ENCODE measurements at places on chromosomes 12 and 14.

DNA sequence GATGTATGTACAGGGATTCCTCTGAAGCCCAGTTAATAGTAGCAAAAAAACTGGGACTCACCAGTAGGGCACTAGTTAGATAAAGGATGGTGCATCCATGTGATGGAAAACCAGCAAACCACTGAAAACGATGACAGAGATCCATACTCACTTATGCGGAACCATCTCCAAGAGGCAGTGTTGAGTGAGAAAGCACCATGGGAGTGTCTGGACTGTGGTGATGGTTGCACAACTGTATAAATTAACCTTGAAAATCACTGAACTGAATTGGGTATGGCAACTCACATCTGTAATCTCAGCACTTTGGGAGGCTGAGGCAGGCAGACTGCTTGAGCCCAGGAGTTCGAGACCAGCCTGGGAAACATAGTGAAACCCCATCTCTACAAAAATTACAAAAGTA is 53.6 kb upstream of the ZFP36L1 start:
- DNase-seq: no peak

GRCh38 chr12:132238488-132238854 is 90.9 kb downstream of the GALNT9 start:
- DNase-seq: no peak

- no peak for DNase-seq
Measured at GRCh38 chr12:59600171-59600570, 4.3 kb downstream of the SLC16A7 start.

GRCh38 chr12:22313286-22313962 is 21.1 kb downstream of the ST8SIA1 start:
- peak; percentile 17 for DNase-seq

DNA sequence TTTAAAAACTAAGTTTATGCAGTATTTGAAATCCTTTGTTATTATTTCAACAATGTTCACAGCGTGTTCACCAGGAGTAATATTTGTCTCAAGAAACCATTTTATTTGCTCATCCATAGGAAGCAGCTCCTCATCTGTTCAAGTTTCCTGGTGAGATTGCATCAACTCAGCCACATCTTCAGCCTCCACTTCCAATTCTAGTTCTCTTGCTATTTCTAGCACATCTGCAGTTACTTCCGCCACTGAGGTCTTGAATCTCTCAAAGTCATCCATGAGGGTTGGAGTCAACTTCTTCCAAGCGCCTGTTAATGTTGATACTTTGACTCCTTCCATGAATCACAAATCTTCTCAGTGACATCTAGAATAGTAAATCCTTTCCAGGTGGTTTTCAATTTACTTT is 18.0 kb downstream of the CLEC9A start:
- no peak for DNase-seq

DNA sequence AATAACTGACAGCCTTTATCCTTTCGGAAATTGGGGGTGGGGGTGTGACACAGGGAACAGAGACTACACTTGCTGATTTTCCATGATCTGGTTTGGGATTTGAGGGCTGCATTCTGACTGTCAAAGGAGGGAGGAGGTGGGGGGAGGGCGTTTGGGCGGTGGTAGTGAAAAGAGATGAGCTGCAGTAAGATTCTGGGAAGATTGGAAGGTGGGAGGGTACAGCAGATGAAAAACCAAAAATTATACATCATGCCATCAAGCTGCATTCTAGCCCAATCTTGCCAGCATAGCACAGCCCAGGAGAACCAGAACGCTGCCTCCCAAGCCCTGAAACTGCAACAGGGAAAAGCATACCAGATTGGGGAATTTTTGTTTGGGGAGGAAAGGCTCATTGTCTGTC is 2.4 kb downstream of the RND1 start:
- no peak for DNase-seq

DNA sequence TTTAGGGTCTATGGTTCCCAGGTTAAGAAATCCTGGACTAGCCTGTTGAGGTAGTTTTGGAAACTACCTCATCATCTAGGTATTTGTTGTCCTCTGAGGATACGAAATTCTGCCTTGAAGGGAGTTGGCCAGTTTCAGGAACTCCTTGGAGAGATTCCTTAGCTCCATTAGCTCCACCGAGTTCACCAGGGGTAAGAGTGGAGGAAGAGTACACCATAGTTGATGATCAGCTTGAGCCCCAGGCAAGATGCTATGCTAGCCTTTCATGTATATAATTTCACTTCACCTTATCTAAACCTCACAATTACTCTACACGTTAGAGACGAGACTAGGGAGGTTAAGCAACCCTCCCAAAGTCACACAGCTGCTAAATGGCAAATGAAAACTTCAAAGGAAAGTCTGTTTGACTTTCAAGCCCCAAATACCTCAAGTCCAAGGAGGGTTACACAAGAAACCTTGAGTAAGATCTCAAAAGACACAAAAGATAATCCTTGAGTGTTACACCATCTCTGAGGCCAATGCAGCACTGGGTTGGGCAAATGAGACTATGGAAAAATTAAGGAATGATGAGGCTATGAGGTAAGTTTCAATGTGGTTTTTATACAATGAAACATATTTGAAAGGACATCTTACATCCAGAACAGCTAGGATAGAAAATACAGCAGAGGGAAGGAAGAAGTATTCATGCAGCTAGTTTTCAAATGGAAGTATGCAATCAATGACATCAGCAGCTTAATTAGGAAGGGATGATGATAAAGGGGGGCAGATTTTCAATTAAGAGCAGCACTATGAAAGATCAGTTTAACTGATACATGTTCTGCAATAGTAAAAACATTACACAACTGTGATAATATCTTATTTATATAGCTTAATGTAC is 97.2 kb upstream of the KRAS start:
- DNase-seq: no peak

DNA sequence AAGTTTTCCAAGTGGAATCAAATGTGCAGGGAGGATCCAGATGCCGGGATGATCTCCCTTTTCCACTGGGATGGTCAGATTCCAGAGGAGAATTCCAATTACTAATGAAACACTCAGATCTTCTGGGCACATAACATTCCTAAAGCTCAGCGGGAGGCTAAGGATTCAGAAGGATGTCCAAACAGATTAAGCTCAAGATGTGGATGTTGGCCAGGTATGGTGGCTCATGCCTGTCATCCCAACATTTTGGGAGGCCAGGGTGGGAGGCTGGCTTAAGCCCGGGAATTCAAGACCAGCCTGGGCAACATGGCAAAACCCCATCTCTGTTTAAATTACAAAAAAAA is 62.0 kb upstream of the PNMA1 start:
- no peak for DNase-seq

DNA sequence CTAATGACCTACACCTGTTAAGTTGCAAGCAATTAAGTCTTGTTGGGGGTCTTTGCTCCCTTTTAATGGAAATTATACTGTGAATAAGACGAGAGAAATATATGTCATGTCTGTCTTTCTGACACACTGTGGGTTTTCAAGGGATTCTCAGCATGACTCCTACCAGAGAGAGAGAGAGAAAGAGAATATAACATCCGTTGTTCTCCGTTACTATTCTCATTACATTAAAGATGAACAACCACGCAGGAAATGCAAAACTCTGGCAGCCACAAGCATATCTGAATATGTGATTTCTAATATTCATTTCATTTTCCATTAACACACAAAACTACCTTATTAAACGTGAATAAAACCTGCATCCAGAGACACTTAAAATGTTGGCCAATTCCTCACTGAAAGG is 67.3 kb upstream of the EGLN3 start:
- no peak for DNase-seq

DNA sequence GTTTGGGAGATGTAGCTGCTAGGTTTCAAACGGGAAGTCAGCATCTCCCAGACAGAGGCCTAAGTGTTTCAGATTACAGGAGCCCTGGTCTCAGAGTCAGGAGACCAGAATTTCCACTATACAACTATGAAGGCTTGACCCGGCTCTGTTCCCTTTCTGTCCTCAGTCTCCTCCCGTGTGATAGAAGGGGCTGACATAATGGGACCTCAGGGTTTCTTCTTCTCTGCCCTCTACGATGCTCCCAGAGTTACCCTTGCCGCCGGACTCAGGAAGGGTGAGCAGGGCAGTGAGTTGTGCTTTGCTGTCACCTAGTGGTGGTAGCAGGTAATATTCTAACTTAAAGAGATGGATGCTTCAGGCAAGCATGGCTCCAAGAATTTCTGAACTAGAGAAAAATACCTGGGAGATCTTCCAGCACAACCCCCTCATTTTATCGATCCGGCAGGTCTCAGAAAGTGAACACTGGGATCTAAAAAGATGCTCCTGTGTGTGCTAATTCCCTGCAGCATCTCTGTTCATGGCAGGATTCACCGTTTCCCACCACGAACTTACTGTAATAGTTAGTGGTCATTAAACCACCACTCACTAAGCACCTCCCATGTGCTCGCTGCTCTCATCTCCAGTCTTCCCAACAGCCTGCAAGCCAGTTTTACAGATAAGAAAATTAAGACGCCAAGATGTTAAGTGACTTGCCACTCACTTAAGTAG is 84.4 kb downstream of the VWF start:
- DNase-seq: peak; percentile 63

GRCh38 chr12:113642216-113642615 is 170.5 kb upstream of the LHX5 start:
- DNase-seq: no peak

DNA sequence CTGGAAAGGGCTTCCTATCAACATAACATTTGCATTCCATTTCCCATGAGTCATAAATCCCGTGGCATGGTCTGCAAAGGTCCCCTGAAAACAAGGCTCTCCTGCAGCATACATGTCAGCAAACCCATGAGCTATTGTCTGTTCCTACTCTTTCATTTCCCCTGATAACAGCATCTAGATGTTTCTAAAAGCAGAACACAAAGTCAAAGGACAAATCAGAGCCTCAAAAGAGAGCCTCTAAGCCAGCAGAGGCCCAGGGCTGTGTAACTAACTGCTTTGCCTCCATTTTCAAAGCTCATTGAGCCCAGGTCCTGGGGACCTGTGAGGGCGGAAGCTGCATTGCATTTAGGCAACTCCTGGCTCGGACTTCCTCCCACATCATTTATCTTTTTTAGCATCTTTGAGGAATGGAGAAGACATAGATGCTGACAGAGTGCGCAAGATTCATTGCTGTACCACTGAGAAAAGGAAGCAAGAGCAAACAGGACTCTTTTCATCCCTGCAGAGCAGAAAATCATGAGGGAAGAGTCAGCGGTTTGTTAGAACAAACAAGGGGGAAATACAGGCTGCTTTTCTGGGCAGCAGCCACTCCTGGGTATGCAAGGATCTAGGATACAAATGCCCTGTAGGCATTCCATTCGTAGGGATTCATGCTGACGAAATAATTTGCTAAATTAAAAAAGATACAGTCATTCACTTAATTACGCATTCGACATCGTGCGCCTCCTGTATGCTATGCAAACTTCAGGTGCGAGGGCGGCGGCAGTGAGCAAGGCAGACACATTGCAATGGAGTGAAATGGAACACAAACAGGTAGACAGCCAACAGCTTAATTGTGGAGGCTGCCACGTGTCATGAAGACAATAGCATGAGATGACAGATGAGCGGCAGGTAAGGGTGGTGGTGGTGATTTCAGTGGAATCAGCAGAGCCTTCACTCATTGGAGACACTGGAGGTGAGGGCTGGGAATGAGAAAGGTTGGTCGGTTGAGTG is 131.0 kb downstream of the TMEM132D start:
- DNase-seq: no peak

DNA sequence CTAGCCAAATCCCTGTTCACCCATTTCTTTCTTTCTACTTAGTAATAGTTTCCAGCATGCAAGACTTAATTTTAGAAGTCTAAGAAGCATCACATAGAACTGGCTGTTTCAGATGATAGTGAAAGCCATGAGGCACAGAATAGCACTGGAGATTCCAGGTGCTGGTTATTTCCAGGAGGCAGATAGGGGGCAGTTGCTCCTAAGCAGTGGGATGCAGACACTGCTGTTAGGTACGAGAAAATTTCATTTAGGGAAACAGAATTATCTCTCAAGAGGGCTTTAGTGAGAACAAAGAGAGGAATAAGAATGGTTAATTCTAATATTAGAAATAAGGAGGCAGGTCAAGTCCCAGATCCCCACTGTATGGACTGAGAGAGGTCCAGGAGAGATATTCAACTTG is 3.6 kb upstream of the MDGA2 start:
- no peak for DNase-seq

- DNase-seq: no peak
Measured at GRCh38 chr12:120886199-120887018, 17.7 kb downstream of the SPPL3 start.

- DNase-seq: no peak
Measured at GRCh38 chr12:124457287-124458219, 109.9 kb downstream of the NCOR2 start.

DNA sequence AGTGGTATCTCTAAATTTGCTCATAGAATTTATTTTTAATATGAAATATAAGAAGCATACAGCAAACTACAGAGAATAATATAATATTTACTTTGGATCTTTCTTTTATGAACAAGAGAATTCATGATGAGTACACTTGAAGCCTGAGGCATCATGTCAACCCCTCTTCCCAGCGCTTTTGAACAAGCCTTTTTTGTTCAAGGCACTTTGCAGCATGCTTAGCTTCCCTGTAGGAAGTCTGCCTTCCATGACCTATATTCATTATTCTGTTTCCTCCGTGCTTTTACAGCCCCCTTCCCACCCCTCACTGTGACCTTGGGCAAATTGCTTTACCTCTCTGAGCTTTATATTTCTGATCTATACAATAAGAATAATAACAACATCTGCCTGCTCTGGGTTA is 41.6 kb downstream of the SCN8A start:
- no peak for DNase-seq

GRCh38 chr14:55911776-55912175 is 206.4 kb upstream of the PELI2 start:
- DNase-seq: no peak

DNA sequence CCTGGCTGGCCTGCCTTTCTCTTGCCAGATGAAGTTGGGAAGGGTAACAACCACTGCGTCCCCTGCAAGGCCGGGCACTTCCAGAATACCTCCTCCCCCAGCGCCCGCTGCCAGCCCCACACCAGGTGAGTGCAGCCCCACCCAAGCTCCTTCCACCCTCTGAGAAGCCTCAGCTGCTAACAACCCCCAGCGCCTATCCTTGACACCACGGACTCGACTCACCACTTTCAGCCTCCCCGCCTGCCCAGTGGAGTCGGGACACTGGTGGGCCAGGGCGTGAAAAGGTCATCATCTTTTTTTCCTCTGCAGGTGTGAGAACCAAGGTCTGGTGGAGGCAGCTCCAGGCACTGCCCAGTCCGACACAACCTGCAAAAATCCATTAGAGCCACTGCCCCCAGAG is 2.1 kb downstream of the LTBR start:
- DNase-seq: no peak

- DNase-seq: no peak
Measured at GRCh38 chr12:14289601-14290000, 75.9 kb upstream of the ATF7IP start.

DNA sequence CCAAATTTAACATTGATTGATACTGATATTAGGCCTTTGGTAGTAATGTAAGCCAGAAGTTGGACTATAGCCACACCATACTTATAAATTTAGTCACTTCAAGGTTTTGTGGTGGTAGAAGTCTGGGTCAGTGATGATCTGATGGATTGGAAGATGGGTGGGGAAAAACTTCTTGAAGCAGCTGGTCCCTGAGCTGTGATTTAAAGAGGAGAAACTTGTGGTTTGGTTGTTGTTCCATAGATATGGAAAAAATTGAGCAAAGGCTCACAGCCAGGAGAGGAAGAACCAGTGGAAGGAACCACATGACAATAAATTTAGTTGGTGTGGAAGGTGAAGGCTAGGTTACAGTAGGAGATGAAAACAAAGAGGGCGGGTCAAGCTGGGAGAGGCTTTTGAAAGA is 26.1 kb downstream of the PTHLH start:
- DNase-seq: no peak

- no peak for DNase-seq
Measured at GRCh38 chr12:22406627-22407026, 72.1 kb upstream of the ST8SIA1 start.

- DNase-seq: no peak
Measured at GRCh38 chr12:10069099-10069498, 29.7 kb downstream of the CLEC1A start.

All from RWPE1 (cell line).